ENCODE measurements at places on chromosomes 3 and 15.

- DNase-seq = no peak
These were observed 187.4 kb downstream of the MECOM start for GRCh38 chr3:169475978-169476698.

- no peak for DNase-seq
These were observed 149.0 kb downstream of the SERPINI1 start for GRCh38 chr3:167884481-167884880.

- DNase-seq = no peak
These were observed 27.5 kb downstream of the SQOR start for GRCh38 chr15:45662375-45662774.

DNA sequence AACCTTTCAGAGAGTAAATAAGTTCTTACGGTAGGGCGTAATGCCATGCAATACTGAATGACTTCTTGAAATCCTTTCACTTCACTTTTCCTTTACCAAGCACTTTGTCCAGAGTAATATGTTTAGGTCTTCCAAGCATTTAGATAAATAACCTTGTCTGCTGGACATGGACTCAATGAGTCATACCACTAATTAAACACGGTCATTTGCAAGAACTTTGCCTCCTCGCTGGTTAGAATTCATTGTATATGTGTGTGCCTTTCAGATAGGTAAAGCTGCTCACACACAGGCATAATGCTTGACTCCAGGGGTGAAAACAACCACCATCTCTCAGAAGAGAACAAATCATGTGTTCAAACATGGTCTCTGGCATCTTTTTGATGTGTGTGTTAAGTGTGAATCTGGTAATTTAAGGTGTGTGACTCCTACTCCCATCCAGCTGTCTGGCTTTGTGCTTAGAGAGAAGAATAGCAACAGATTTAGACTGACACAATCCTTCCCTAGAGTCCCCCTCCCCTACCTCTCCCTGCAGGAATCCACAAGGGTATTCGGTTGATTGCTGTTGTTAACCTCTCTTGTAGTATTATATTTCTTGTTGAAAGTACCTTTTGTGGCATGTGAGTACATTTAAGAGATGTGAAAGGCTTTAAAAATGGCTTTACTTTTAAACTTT lies 419.0 kb downstream of the CNTN4 start:
- DNase-seq = no peak

DNA sequence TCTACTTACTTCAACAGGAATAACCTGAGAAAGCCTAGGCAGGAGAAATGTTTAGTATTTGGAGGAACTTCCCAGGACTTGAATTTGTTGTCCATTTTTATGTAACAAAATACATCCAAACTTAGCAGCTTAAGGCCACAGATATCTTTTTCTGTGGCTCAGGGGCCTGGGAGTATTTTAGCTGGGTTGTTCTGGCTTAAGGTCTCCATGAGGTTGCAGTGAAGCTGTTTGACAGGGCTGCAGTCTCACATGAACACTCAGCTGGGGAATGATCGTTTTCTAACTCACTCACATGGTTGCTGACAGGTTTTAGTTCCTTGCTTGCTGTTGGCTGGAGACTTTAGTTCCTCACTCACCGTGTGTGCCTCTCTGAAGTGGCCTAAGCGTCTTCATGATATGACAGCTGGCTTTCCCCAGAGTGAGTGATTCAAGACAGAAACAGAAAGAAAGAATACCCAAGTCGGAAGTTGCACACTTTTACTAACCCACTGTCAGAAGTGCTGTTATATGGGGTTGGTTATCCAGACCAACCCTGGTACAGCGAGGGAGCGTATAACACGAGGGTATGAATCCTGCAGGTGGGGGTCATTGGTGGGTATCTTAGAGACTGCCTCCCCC lies 229.7 kb upstream of the TBL1XR1 start:
- no peak for DNase-seq

DNA sequence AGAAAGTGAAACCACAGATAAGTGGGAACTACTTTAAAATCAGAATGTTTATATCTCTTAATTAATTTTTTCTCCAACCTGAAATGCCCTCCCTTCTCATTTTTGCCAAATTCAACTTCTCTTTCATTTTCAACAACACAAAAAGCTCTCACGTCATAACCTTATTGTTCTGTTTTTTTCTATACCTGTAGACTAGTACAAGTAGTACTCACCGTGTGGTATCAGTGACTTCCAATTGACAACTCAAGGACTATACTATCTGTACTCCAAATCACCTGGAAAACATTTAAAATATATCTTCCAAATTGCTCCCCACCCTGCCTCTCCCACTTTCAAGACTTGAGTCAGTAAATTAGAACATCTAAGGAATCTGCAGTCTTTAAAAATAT lies 72.8 kb upstream of the ZNF280D start:
- no peak for DNase-seq

GRCh38 chr15:62164014-62164395 lies 1.1 kb downstream of the C2CD4B start:
- no peak for DNase-seq

DNA sequence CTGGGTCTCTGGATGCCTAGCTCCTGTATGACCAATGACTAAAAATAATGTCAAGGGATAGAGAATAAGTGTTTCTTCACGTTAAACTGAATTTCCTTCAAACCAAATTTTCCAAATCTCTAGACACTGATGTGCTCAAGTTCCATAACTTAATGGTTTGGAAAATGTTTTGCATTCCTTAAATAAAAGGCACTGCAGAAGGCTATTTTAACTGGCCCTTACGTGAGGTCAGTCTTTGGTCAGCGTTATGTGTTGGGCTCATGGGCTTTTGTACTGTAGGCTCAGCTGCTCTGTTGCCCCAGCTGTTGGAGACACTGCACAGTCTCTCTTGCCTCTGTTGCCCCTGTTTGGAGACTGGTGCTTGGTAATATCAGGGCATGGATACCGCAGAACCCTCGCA lies 188.5 kb downstream of the TPRG1 start:
- DNase-seq = no peak

DNA sequence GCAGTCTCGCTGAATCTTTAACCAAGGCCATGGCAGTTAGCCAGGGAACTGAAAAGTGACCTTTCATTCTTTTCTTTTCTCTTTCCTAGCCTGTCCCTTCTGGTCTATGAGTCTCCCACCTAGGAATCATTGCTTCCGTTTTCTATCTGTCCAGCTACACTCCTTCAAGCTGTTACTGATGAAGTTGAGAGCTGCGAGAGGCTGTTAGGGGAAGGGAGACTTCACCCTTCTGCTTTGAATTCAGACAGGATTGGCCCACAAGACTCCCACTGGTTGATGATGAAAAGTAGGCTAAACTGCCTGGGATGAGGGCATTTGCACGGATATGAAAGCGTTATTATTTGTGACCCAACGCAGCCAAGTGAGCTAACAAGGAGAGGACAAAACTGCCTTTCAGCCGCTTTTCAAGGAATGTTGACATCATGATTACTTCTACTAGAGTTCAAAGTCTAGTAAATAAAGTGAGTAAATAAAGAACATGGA lies 30.2 kb downstream of the EIF4E3 start:
- DNase-seq = no peak

DNA sequence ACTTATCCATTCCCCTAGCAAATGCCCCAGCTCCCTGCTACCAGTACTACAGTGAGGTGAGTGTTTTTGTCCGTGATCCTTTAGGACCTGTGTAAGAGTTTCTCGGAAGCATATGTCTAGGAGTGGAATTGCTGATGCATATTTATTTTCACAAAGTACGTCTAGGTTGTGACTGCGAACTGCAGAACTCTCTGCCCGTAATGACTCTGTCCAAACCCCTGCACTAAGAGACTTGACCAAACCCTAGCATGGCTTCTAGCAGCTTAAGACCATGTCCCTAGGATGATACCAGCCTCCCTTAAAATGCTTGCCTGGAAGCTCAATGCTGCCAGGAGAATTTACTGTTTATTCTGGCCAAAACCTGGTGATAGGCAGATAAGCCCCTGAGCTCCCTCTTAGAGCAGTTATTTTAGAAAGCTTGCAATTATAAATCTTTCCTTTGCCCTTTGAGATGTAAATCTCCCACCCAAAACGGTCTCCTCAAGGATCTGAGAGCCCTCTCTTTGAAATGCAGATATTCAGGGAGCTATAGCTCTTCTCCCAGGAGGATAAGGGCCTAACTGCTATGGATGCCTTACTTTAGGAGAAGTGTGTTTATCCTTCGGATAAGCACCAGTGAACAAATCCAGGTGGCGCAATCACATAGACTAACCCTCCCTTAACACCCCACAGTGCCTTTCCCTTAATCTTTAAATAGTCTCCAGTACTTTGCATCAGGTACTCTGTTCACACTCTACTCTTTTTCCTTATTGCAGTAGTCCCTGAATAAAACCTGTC lies 14.7 kb upstream of the CA12 start:
- DNase-seq = no peak

GRCh38 chr15:75036212-75036616 lies 12.8 kb downstream of the PPCDC start:
- no peak for DNase-seq

- DNase-seq = no peak
These were observed 24.2 kb downstream of the HDAC11 start for GRCh38 chr3:13504161-13504831.

GRCh38 chr3:152193673-152194267 lies 75.0 kb upstream of the MBNL1 start:
- no peak for DNase-seq

GRCh38 chr15:25846377-25846776 lies 16.8 kb downstream of the ATP10A start:
- no peak for DNase-seq

DNA sequence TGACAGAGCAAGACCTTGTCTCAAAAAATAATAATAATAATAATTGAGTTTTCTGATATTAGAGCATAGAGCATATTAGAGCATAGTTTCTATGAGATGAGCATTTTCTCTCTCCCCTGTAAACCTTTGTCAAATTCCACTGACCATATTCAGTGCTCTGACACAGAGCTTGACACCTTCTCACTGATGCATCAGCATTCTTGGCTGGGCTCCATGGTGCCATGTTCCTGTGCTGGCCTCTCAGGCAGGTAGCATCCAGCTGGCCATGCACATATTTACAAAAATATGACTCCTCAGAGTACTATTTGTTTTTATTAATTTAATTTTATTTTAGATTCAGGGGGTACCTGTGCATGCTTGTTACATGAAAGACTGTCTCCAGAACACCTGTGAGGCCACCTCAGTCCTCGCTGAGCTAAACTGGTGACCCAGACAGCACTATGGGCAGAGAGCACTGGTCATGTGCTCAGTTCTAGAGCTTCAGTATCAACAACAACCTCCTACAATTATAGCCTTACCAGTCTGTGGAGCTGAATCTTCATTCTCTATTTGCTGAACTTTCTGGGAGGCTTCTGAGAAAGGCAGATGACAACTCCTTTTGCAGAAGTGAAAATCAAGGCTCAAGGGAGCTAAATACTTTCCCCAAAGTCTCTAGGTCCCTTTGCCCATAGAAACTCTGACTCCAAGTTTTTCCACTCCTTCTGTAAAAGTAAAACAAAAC lies 21.6 kb upstream of the SLC28A2 start:
- no peak for DNase-seq

- DNase-seq = no peak
These were observed 75.1 kb upstream of the TSEN2 start for GRCh38 chr3:12408984-12409683.

DNA sequence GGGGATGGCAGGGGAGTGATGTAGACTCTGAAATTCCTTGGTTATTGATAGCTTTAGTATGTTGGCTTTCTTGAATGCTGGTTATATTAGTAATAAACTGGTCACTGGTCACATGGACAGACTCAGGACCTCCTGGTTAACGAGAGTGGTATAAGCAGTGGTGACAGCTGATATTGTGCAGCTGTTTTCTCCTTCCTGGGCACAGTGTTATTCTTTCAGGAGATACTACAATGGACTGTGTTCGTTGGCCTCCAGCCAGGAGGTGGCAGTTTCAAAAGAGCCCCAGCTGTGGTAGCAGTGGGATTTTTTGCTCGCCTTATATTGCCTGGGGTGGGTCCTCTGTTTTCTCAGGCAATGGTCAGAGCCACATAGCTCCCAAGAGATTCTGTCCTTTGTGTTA lies 181.6 kb upstream of the RBMS3 start:
- no peak for DNase-seq

DNA sequence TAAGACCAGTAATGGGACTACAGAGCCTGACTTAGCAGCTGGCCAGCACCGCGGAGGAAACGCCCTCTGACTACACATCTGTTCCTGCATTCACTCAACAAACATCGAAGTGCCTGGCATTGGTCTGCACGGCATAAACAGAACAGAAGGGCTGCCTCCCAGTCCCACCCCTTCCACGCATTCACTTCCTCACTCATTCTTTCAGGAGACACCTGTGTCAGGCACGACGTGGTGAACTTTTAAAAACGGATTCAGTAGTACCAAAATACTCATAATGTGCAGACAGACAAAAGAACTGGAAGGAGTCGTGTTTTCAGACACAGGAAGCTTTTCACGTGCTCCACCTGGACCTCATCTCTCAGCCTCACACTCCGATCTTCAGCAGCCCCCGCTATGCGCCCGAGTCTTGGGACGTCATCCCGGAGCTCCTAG lies 123.3 kb downstream of the XXYLT1 start:
- no peak for DNase-seq

GRCh38 chr15:87686339-87686738 lies 570.2 kb downstream of the NTRK3 start:
- no peak for DNase-seq

DNA sequence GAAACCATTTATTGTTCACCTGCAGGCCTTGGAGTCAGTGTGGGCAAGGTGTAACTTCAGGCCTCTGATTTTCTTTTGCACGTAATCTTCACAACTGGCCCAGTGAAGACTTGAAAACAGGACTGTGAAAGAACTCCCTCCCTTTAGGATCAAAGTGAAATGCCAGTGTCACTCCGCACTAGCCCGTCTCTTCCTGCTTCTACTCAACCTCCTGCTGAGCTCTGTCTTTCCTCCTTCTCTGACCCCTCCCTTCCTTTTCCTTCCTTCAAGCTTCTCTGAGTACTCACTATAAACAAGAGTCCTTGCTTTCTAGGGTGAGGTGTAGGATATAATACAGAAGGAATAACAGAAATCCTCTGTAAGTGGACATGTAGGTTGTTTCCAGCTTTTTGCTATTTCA lies 28.5 kb downstream of the TMEM41A start:
- no peak for DNase-seq

DNA sequence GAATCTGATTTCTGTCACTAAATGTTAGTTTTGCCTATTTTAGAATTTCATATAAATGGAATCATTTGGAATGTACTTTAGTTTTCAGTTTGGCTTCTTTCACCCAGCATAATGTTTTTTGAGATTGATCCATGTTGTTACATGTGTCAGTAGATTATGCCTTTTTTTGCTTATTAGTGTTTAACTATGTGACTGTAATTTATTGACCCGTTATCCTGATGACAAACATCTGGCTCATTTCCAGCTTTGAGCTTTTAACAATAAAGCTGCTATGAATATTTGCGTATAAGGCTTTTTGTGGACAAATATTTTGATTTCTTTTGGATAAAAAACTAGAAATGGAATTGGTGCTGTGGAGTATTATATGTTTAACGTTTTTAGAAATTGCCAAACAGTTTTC lies 254.5 kb upstream of the CFAP20DC start:
- no peak for DNase-seq

GRCh38 chr3:189772584-189772983 lies 141.4 kb downstream of the TP63 start:
- DNase-seq = no peak

- no peak for DNase-seq
These were observed 98.9 kb upstream of the SPRED1 start for GRCh38 chr15:38153781-38154180.

Data from GM04504 (cell line).